SHP77 (cell line): ENCODE measurements at places on chromosomes 16 and 17.
A peak's percentile ranks its signal among the peaks of the same experiment; 100 is the strongest.

DNA sequence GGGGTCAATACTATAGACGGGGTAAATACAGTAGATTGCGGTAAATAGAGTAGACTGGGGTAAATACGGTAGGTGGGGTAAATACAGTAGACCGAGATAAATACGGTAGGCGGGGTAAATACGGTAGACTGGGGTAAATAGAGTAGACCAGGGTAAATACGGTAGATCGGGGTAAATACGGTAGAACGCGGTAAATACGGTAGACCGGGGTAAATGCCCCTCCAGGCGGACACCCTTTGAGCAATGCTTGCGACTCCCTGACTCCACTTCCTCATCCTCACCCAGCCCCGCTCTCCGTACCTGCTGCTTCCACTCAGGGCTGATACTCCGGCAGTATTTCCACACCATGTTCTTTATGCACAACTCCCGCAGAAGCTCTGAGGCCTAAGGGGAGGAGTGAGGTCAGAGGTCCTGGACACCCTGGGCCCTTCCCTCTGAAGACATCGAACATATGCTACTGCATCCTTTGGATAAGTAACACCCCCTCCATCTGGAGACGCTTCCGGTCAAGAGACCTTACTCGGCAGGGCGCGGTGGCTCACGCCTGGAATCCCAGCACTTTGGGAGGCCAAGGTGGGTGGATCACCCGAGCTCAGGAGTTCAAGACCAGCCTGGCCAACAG lies 13.3 kb upstream of the CRK start:
- no peak for DNase-seq

GRCh38 chr17:79537061-79537460 lies 73.8 kb downstream of the RBFOX3 start:
- DNase-seq, result no peak

- DNase-seq, result no peak
Observed at GRCh38 chr16:56844056-56844455, 21.0 kb upstream of the SLC12A3 start.

- DNase-seq, result no peak
Observed at GRCh38 chr16:84239141-84239769, 557 bp downstream of the KCNG4 start.

- DNase-seq, result no peak
Observed at GRCh38 chr17:80028030-80028429, 7.6 kb downstream of the TBC1D16 start.

- no peak for DNase-seq
Observed at GRCh38 chr16:77331802-77332586, 102.8 kb downstream of the ADAMTS18 start.

- no peak for DNase-seq
Observed at GRCh38 chr16:89010210-89010925, 33.4 kb upstream of the CBFA2T3 start.

DNA sequence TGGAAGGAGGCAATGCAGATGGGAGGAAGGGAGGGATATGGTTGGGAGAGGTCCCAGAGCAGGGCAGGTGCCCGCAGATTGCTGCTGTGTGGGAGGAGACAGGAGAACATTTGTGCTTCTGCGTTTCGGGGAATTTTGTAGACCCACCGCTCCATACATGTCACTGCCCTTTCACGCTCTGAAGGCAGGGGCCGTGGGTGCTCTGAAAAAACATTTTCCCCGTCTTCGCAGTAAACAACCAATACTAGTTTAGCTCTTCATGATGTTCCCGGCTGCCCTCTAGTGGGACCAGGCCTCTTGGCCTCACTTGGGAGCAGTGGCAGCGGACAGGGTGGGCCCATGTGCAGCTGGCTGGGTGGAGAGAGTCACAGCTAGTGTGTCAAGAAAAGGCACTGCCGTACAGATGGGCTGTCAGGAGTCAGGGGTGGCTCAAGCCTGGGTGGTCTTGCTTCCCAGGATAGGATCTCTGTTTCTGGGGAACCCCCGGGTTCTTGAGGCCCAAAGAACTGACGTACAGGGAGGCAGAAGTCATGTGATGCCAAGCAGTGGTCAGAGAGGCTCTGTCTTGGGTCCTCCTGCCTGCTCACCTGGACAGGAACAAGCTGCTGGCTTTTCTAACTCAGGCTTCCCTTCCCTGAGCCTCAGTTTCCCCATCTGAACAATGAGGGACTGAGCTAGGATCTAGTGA lies 46.5 kb upstream of the CPNE2 start:
- peak; percentile 62 for DNase-seq

DNA sequence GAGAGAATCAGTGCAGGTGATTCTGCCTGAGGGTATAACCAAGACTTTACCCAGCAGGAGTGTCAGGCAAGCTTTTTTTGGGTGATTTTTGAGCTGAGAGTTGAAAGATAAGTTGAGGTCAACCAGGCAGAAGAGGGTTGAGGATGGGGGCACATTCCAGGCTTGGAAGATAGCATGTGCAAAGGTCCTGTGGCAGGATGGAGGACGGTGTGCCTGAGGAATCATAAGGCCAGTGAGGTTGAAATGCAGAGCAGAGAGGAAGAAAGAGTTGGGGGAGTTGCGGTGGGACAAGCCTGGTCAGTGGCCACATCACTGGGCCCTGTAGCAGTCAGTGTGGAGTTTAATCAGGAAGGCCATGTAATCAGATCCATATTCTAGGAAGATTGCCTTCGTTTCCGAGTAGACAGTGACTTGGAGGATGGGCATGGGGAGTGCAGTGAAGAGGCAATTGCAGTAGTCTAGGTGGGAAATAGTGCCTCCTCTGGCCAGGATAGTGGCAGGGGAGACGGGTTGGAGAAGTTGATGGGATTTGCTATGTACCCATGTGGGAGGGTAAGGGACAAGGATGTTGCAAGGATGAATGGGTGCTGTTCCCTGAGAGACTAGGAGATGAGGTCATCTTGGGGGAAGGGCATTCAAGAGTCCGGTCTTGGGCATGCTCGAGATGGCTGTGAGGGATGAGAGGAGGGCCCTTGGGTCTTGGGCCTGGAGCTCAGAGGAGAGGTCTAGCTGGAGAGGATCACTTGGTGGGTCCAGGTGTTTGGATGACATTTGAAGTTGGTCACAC lies 3.9 kb downstream of the PLEKHG4 start:
- DNase-seq, result no peak

GRCh38 chr17:43534909-43535308 lies 11.2 kb downstream of the ETV4 start:
- no peak for DNase-seq

- DNase-seq, result no peak
Observed at GRCh38 chr16:89710709-89711564, 9.4 kb upstream of the SPATA2L start.

DNA sequence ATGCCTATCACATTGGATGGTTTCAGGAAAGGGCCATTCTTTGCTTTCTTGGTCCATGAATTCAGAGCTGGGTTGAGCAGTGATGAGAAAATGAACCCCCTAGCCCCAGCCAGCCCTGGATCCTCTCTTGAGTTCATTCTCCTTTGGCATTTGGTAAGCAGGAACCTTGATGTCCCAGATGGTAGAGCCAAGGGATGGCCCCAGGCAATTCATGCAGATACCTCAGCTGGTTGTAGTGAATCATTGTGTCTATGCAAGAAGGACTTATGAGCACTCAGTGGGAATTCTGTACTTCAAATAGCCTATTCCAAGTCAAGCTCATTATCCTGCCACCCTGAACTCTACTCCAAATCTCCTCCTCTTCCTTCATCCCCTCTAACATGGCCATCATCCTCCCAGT lies 412.7 kb downstream of the UTP18 start:
- DNase-seq, result no peak

DNA sequence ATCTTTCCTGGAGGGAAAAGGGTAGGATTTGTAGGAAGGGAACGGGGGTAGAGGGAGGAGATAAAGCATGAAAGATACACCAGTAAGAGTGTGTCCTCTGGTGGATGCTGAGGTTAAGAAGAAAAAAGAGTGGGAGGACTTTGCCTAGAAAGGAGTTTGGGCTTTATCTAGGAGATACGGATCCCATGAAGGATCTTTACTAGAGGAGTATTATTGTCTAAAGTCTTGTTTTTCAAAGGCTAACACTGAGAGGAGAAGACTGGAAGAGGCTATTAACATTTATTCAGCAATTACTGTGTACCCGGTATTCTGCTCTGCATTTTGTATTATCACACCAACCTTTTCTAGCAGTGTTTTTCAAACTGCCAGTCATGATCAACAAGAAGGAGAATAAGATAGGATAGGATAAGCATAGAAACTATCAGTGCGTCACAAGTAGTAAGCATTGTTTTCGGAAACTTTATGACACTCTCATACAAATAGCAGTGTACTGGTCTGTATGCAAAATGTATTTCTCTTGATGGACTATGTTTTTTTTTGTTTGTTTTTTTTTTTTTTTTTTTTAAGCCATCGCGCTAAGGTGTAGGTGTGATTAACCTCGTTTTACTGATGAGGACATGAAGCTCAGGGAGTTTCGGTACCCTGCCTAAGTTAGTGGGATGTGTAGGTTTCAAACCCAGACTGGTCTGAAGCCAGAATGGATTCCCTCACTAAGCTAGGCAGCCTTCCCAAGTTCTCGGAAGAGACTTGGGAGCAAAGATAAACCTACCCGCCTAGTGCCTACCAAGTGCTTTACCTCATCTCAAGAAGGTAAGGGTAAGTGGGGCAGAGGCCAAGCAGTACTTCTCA lies 1.3 kb upstream of the SP2 start:
- DNase-seq, result no peak

- peak; percentile 94 for DNase-seq
Observed at GRCh38 chr17:81251709-81252301, 12.7 kb downstream of the NDUFAF8 start.

DNA sequence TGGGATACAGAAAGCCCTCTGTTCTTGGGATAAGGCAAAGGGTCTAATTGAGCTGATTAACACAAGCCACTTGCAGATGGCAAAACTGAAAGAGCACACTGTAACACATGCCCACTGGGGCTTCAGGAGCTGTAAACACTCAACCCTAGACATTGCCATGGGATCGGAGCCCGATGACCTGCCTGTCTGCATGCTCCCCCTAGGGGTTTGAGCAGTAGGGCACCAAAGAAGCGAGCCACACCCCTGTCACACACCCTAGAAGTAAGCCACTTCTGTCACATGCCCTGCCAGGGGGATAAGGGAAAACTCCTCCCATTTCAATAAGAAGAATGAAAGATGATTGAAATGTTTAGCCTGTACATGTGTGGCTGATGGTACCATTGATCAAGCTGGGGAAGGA lies 81.3 kb upstream of the IRX6 start:
- no peak for DNase-seq

GRCh38 chr16:64122177-64122576 lies 999.7 kb downstream of the CDH11 start:
- no peak for DNase-seq

GRCh38 chr17:64178011-64178825 lies 48.3 kb upstream of the ERN1 start:
- no peak for DNase-seq

DNA sequence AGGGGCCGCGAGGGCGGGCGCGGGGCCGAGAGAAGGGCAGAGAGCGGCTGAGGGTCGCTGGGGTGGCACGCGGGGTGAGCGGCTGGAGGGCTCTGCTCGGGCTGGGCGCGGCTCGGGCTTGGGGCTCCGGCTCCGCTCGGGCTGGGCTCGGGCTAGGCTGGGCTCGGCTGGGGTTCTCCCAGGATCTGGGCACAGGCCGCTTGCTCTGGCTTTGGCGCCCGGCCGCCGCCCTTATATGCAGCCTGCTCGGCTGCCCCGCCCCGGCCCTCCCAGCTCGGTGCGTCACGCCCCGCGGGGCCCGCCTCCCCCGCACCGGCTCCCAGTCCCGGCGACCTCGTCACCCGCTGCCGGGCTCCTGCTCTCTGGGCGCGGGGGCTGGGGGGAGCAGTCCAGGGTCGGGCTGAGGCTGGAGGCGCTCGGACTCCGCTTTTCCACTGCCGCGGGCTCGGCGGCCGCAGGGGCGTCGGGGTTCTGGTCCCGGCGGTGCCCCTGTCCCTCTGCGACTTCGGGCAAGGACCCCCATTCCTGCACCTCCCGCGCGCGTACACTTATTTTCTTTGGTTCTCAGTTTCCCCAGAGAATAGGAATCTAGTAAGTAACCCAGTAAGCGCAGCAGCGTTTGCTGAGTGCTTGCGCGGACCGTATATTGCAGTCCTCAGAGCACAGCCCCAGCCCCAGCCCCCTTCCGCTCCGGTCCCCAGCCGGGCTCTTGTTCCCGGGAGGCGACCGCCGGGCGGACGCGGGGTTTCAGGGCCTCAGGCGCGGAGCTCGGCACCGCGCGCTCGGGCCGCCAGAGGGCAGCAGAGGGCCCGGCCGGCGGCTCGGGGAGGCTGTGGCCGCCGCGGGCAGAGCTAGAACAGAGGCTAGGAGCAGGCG lies at the start of gene RASD1:
Gene RASD1 (minus strand): TSS at position 207 of the 876 bp plus-strand sequence. CDS start 214 bp downstream, outside the sequence.
- DNase-seq, result peak; percentile 96

GRCh38 chr17:44568945-44569858 lies 11.9 kb downstream of the FZD2 start:
- no peak for DNase-seq

GRCh38 chr16:84137287-84137686 lies 7.7 kb downstream of the HSDL1 start:
- no peak for DNase-seq

DNA sequence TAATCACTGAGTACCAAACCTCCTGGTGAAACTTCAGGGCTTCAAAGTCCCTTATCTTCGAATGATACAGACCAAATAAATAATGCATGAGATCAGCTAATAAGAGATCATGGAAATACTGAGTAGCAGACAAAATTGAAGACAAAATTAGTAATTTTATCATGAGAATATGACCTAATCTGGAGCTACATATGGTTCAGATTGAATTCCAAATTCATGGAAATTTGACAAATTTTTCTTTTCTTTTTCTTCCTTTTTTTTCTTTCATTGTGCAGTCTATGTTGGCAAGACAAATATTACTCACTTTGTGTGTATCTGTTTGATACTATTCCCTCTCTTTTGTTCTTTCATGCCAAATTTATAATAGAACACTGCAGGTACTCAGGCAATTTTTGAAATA lies 218.1 kb upstream of the KCNJ16 start:
- no peak for DNase-seq

DNA sequence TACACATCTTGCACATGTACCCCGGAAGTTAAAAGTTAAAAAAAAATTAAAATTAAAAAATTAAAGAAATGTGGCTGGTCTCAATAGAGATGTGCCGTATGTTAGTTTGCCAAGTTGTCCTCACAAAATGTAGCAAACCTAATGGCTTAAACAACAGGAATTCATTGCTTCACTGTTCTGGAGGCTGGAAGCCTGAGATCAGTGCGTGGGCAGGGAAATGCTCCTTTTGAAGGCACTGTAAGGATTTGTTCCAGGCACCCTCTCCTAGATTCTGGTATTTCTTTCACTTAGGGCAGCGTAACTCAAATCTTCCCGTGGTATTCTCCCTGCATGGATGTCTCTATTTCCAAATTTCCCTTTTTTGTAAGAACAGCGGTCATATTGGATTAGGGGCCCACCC lies 32.7 kb upstream of the MON1B start:
- DNase-seq, result no peak

- no peak for DNase-seq
Observed at GRCh38 chr16:72469932-72470331, 298.0 kb upstream of the PMFBP1 start.

DNA sequence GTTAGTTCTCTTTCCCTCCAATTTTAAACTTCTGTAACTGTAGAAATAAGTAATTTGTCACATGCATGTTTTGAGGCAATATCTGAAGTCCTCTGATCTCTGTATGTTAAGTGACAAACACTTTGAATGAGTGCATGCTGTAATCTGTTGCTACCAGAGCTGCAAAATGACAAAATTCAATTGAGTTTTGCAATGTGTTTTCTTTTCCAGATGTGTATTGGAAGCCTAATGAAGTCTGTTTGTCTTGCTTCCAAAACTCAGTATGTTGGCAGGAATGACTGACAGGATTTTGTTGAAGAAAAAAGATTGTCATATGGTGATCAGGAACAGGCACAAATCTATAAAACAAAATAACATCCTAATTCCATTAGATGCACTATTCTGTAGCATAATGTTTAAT lies 561.6 kb upstream of the CDH8 start:
- DNase-seq, result no peak

- DNase-seq, result no peak
Observed at GRCh38 chr16:46826631-46827030, 4.3 kb downstream of the C16orf87 start.
